Umbilical cord (tissue), 2 donors: ENCODE measurements at places on chromosomes 6 and 20.

GRCh38 chr20:25544311-25544710, 41.0 kb downstream of the NINL start:
- DNase-seq = peak; percentile 16

DNA sequence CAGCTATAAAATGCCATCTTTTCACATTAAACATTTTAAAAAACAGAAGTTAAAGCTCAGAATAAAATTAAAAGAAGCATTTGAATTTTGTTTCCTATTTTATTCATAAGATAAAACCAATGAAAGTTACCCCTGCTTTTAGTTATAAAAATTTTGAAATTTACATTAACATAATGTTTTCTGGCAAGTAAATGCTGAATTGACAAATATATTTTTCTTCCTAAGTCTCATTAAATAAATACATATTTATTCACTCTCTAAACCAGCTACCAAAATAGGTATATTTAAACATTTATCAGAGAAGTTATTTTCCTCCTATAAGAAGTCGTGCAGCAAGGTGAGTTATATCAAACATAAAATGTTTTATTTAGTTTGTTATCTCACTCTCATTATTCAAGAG, 213.6 kb downstream of the TRDN start:
- DNase-seq = no peak

DNA sequence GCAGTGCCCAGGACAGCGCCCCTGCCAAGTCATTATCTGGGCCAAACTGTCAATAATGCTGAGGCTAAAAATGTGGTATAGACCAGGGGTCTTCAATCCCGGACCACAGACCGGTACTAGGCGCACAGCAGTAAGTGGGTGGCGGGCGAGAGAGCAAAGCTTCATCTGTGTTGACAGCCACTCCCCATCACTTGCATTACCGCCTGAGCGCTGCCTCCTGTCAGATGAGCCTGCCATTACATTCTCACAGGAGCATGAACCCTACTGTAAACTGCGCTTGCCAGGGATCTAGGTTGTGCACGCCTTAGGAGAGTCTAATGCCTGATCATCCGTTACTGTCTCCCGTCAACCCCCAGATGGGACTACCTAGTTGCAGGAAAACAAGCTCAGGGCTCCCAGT, 91.0 kb downstream of the NFATC2 start:
- DNase-seq = no peak

GRCh38 chr20:5918856-5919625, 31.3 kb downstream of the TRMT6 start:
- peak; percentile 67 for DNase-seq

GRCh38 chr6:137764464-137764863, 102.6 kb upstream of the TNFAIP3 start:
- DNase-seq = no peak

DNA sequence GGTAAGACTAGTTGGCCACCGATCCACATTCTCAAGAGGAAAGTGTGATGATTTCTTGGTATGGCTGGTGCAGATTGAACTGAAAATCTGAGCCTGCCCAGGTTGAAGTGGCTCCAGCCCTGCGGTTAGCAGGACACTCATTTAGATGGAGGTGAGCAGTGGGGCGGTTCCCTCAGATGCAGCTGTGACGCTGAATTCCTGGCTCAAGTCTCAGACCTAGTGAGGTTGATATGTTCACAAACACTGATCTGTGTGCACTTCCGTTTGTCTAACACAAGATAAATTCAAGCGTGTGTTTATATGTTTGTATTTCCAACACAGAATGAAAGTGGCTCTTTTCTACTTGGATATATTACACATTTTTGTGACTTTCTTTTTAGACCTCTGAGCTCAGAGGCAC, 83.4 kb upstream of the FRMD1 start:
- no peak for DNase-seq

- DNase-seq = no peak
Observed at GRCh38 chr6:39223061-39223460, 6.2 kb downstream of the KCNK5 start.

DNA sequence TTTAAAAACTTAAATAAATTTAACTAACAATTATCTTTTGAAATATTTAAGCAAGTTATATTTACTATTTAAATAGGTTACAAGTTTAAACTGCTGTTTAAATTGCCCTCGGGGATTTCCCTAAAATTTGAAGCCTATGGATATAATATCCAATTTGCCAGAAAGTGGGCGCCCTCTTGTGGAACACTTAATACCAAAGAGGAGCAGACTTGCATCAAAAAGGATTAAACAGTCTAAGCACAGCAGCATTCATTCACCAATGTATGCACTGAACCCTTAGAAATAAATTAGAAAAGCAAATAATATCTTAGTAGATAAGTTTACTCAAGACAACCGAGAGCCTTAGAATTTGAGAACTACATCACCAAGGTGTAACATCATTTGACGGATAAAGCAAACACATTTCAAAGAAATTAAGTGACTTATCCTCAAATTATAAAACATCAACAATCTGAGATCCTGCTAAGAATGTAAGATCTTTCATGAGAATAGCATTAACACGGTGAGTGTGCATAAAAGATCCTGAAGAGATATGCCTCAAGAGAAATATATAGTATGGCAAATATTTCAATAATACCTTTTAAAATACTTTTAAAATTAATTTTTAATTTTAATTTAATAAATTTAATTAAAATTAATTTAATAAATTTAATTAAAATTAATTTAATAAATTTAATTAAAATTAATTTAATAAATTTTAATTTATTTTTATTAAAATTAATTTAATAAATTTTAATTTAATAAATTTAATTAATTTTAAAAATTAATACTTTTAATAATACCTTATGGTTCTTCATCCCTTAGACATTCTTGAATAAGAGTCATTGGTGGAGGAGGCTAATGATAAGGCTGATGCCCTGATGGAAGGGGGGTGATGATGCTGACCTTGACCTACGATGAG, 11.5 kb upstream of the MEP1A start:
- DNase-seq = peak; percentile 78

DNA sequence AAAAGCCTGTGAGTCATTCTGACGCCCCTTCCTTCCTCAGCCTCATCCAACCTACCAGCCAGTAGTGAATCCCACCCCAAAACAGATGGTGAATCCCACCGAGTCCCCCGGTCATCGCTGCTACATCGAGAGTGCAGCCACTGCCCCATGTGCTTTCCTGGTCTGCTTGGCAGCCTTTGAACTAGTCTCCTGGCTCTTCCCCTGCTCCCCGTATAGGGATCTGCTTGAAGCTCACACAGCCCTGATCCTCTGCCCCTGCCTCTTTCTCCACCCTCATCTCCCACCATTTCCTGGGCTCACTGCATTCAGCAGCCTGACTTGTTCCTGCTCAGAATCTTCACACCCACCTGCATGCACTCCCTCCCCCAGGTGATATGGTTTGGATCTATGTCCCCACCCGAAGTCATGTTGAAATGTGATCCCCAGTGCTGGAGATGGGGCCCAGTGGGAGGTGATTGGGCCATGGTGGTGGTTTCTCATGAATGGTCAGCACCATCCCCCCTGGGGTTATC, 14.6 kb downstream of the SYNJ2 start:
- DNase-seq = no peak

- DNase-seq = no peak
Observed at GRCh38 chr6:165178056-165178455, 131.3 kb downstream of the C6orf118 start.

GRCh38 chr6:29593199-29593855, 8.4 kb downstream of the OR2H2 start:
- peak; percentile 20 for DNase-seq

DNA sequence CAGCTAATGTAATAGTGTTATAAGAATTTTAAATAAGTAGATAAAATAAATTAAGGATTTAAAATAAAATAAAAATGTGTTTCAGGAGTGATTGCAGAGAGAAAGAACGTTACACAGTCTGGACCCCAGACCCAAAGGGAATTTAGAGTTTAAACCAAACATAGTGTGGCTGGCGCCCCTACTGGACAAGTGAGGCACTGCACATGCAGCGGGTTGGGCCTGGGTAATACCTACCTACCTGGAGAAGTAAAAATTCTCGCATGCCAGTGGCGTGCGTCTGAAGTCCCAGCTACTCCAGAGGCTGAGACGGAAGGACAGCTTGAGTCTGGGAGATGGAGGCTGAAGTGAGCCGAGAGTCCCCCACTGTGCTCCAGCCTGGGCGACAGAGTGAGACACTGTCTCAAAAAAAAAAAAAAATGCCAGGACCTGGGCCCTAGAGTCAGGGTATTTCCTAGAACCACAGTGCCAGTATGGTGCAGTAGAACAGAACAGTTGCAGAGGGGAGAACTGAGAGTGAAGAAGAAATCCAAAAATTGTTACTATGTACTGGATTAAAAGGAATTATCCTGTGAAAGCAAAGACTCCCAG, 71.4 kb upstream of the TCF21 start:
- DNase-seq = no peak

DNA sequence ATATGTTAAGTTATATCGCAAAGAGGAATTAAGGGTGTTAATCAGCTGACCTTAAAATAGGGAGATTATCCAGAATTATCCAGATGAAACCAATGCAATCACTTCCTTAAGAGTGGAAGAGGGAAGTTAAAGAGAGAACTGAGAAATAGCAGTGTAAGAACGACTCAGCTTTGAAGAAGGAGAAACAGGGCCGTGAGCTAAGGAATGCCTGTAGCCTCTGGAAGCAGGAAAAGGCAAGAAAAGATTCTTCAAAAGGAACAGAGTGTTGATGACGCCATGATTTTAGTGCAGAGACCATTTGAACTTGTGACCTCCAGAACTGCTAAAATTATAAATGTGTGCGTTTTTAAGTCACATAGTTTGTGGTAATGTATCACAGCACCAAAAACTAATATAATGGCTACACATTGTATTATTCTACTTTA, 32.7 kb downstream of the ILRUN start:
- DNase-seq = no peak

DNA sequence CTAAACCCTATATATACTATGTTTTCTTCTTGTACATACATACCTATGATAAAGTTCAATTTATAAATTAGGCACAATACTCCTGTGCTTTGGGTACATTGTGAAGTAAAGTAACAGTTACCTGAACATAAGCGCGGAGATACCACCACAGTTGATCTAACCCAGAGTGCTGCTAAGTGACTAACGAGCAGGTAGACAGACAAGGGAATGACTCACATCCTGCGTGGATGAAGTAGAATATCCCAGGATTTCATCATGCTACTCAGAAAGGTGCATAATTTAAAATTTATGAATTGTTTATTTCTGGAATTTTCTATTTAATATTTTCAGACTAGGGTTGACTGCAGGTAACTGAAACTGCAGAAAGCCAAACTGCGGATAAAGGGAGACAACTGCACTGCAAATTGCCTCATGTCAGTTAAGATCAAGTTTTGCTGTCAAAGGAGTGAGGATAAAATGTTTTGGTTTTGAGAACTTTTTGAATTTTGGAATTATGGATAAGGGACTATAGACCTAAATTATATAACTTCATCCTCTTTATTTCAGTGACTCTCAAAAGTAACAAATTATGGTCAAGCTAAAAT, 14.4 kb downstream of the MKKS start:
- DNase-seq = no peak

GRCh38 chr20:47304287-47304686, 52.2 kb downstream of the ZMYND8 start:
- DNase-seq = peak; percentile 48

DNA sequence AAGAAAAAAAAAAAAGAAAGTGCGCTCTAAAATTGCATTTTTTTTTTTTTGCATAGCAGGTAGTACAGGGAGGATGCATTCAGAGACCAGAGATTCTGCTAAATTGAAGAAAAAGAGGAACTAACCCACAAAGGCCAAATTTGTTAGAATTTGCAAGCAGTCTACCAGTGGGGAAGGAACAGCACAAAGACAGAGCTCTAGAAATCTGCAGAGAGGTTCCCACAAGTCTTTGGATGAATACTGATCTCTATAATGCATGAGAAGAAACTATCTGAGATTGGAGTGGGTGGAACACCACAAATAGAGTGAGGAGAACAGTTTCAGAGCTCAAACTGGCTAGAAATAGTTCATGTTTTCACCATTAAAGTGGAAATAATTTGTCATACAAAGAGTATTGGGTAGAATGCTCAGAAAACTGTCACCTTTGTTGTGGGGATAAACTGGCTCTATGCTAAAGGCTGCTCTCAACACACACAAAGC, 79.6 kb upstream of the AHI1 start:
- DNase-seq = no peak

DNA sequence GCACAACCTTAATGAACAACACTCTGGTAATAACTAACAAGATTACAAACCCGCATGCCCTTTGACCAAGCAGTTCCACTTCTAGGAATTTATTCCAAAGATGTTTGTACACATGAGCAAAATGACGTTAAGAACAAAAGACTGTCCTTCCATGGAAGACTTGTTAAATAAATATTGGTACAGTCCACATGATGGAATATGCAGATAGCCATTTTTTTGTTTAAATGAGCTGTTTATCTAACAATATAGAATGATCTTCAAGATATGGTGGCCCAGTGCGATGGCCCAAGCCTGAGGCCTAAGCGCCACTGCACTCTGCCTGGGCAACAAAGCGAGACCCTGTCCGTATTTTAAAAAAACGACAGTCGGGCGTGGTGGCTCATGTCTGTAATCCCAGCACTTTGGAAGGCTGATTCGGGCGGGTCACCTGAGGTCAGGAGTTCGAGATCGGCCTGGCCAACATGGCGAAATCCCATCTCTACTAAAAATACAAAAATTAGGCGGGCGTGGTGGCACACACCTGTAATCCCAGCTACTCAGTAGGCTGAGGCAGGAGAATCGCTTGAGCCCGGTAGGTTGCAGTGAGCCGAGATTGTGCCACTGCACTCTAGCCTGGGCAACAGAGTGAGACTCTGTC, 7.4 kb upstream of the AHCY start:
- no peak for DNase-seq

GRCh38 chr6:156933201-156934068, 156.3 kb downstream of the ARID1B start:
- peak; percentile 22 for DNase-seq
